ENCODE measurements at places on chromosomes 5 and 9.

DNA sequence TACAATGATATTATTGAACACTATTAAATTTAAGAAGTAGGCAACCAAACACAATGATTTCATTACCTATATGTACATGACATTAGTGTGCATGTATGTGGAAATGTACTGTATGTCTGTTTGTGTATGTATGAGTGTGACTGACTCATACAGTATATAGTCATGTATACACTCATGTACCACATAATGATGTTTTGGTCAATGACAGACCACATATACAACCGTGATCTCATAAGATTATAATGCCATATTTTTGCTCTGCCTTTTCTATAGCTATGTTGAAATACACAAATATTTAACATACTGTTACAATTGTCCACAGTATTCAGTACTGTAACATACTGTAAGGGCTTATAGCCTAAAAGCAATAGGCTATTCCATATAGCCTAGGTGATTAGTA is 19.7 kb downstream of the SVEP1 start:
- DNase-seq, result no peak

GRCh38 chr9:98811051-98811650 is 3.7 kb downstream of the GALNT12 start:
- DNase-seq, result no peak

DNA sequence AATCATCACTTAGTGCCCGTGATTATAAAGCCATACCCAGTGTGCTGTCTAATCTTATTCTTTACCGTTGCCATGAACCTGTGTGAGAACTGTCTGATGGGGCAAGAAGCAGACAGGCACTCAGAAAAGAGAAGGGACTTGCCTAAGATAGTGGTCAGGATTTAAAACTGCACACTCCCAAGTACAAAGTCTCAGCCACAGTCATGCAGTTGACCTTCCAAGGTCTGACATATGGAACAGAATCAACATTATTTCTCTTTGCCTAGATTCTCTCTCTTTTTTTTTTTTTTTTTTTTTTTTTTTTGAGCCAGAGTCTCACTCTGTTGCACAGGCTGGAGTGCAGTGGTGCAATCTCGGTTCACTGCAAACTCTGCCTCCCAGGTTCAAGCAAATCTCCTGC is 1.9 kb upstream of the PPP2CA start:
- no peak for DNase-seq

GRCh38 chr5:96870094-96871026 is 5.9 kb upstream of the ERAP2 start:
- no peak for DNase-seq

GRCh38 chr5:127290019-127290945 is at the start of gene MEGF10:
TSS of gene MEGF10 (plus strand) at chr5:127290796. CDS start at chr5:127331309, 40,513 bp downstream.
- DNase-seq, result no peak

DNA sequence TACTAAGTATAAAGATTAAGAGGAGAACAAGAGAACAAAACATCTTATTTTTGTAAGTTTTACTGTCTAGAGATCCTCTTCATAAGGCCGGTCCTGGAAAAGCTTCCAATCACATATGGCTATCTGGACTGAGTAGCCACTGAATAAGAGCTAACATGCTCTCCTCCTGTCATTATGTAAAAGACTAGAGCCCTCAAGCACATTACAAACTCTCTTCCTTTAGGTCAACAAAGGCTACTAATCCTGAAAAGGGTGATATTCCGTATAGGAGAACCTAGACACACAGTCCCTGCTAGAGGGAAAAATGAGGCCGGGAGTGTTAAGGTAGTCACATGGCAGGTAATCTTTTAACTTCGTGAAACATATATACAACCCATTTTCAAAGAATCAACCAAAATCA is 665.6 kb downstream of the EFNA5 start:
- DNase-seq, result no peak

GRCh38 chr9:79572032-79572607 is 355 bp downstream of the TLE4 start:
- DNase-seq, result no peak

- DNase-seq, result no peak
Observed at GRCh38 chr5:1701216-1701864, 98.3 kb downstream of the MRPL36 start.

GRCh38 chr9:128215491-128216409 is 12.6 kb downstream of the DNM1 start:
- DNase-seq, result no peak

GRCh38 chr5:167472566-167473108 is 818.8 kb upstream of the WWC1 start:
- DNase-seq, result no peak

DNA sequence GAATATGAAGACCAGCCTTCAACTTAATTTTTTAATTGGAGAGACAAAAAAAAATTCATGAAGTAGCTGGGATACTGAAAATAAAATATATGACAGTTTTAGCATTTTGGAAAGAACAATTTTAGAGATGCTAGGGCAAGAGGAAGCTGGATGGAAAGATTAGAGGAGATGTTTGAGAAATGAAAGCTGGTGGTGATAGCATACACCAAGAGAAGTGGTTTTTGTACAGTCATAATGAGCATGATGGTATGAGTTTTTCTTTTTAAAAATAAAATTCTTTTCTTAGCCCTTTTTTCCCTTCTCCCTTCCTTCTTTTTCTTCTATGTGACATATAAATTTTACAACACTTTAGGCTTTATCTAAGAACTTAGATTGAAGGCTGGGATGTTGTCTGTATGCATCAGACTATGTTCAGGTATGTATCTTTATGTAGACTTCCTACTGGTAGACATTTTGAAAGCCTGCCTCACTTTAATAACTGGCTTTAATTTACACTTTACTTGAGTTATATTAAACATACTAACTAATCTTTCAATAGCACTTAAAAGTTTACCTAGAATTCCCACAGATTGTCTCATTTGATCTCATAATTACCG is 522.5 kb downstream of the TLE4 start:
- DNase-seq, result no peak

DNA sequence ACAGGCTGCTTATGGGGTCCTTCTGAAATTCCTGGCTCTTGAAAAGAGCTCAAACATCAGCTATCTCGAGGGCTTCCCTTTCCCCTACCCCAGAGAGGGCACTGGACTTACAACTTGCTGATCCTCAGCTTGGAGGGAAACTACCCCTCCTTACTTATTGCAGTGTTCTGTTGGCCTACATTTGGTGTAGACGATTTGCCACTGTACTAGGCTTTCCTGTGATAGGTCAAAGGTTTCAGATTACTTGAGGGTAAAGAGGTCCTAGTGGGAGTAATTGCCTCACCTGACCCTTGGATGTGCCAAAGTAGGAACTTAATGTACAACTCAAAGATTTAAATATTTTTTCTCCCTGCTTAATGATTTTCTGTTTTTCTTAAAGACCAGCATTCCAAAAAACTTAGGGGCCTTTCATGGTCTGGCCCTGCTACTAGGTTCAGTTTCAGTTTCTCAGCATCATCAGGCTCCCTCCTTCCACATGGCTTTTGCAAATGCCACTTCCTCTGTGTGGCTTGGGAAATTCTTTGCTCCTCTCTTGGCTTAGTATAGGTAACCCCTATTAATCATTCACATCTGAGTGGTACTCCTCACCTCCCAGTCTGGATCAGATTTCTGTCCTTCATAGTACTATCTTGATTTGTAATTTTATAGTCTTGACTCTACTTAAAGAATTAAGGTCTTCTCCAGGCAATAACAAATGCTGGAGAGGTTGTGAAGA is 32.4 kb downstream of the CYSTM1 start:
- DNase-seq, result no peak

DNA sequence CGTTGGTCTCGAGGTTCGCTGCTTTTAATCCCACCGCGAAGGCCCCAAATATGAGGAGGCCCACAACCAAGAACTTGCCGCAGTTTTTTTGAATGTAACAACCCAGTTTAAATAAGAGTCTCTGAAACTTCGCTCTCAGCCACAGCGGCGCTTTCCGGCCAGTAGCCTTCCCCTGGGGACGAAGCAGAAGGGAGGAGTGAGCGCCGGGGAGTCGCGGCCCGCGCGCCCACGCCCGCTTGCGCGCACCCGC is 10.4 kb downstream of the PTCH1 start:
- DNase-seq, result peak; percentile 28

DNA sequence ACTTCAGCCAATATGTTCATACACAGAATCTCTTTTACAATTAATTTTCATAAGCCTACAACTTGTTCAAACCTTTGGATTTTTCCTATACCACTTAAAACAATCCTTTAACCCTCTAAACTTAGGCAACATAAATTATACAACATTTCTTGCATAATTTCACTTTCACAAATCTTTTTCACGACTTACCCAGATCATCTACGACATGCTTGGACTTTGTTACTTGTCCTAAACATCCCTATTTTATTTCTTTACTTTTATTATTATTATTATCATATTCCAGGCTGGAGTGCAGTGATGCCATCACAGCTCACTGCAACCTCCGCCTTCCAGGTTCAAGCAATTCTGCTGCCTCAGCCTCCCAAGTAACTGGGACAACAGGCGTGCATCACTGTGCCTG is 68.0 kb downstream of the CACNA1B start:
- DNase-seq, result no peak

- DNase-seq, result no peak
Observed at GRCh38 chr9:87613265-87614111, 112.4 kb upstream of the CTSL start.

GRCh38 chr5:156240414-156240813 is 86.5 kb upstream of the SGCD start:
- no peak for DNase-seq

DNA sequence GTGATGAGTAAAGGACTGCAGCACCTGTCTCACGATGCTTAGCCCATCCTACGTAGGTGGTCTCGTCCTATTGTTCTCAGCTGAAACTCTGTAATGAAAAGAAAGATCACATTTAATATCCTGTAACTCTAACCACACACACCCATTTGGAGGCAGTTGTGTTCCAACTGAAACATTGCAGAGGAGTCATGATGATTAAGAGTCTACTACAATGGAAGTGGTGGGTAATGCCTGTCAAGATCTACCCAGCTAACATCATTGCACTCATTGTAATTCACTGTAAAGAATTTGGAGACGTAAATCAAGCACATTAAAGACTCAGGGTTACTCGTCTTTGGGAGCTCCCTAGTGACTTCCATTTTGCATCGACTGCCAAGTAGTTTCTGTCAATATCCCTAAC is 106.0 kb upstream of the PTPN3 start:
- DNase-seq, result no peak

DNA sequence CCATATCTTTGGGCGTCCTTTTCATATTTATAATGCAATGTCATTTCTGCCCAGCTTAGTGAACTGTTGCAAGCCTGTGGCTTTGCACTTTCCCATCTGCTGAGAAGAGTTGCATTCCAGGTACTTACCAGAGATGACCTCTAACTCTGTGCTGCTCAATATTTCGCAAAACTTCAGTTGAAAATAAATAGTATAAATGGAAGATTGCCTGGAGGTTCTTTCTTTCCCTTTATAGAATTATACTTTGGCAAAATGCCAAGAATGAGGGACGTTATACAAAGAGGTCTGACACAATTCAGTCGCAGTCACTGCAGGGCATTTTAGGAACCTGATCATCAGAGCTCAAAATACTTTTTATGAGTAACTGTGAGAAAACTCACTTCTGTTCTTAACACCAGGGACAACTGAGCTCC is 18.9 kb upstream of the VLDLR start:
- no peak for DNase-seq

- no peak for DNase-seq
Observed at GRCh38 chr5:61612431-61612830, 280.4 kb downstream of the ZSWIM6 start.

GRCh38 chr5:41575110-41575779 is 64.8 kb upstream of the PLCXD3 start:
- DNase-seq, result peak; percentile 48
